ENCODE measurements at places on chromosomes 13 and 19. TPM values are rescaled to one million over a fixed set of nuclear protein-coding genes. Genes with fewer than 3 reads are reported as not detected.

Gene SERPINE3
- polyA plus RNA-seq, result not detected

Gene S1PR4
- not detected for polyA plus RNA-seq

Gene C1QTNF9B
- polyA plus RNA-seq, result not detected

Gene ZIM2
- not detected for polyA plus RNA-seq

DNA sequence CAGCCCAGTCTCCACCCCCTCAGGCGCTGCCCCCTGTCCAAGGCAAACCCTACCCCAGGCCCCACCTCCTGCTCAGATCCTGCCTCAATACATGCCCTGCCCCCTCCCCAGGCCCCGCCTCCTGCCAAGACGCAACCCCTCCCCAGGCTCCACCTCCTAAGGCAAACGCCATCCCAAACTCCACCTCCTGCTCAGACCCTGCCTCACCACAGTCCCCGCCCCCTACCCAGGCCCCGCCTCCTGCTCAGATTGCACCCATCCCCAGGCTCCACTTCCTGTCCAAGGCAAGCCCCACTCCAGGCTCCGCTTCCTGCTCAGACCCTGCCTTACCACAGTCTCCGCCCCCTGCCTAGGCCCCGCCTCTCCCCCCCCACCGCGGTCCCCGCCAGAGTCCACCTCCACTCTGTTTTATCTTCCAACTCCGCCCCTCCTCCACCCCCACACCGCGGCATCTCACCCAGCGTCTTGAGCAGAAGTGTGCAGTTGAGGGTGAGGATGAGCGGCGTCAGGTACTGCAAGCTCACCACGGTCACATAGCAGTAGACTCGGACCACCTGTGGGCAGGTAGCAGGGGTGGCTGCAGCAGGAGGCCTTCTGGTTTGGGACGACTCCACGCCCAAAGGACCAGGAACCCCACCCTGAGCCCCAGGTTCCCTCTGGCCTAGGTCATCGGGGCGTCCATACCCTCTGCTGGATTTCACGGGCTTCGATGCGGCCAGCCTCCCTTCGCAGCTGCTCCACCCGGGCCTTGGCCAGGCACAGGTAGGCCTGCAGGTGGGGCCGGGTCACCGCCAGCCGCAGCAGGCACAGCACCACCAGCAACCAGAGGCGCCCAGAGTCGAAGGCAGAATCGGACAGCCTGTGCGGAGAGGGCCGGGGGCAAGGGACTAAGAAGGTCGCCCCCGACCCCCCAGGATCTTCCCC lies 17.7 kb downstream of the TMEM161A start:
- peak; percentile 81 for DNase-seq

GRCh38 chr19:531753-532560 lies at the start of gene CDC34:
Gene CDC34 (plus strand): TSS chr19:531760. CDS start chr19:531932, 172 bp downstream.
- DNase-seq, result peak; percentile 68

Gene LRRC25
- polyA plus RNA-seq, result not detected

DNA sequence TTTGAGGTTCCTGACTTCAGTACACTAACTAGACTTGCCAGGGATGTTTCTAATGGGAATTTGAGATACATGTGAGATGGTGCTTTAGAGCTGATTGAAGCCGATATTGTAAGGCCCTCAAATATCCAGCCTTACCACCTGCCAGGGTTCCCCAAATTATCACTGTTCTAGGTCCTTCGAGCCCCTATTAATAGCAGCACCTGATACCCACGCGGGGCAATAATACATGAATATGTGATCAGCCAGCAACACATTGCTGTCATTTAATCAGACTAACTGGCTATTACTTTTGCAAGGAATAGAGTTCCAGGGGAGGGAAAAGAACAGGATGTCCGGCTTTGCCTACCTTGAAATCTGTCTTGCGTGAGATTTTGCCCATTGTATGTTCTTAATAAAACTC lies 5.1 kb downstream of the RGCC start:
- no peak for DNase-seq

Data from SK-N-SH (cell line).